Left kidney (tissue), 8 donors: ENCODE measurements at places on chromosomes 1 and 21. TPM values are rescaled to one million over a fixed set of nuclear protein-coding genes. Genes with fewer than 3 reads are reported as not detected.

GRCh38 chr1:243548516-243548915 is 292.7 kb downstream of the SDCCAG8 start:
- DNase-seq, result no peak

The CASZ1 gene
- 18.0 TPM for polyA plus RNA-seq

DNA sequence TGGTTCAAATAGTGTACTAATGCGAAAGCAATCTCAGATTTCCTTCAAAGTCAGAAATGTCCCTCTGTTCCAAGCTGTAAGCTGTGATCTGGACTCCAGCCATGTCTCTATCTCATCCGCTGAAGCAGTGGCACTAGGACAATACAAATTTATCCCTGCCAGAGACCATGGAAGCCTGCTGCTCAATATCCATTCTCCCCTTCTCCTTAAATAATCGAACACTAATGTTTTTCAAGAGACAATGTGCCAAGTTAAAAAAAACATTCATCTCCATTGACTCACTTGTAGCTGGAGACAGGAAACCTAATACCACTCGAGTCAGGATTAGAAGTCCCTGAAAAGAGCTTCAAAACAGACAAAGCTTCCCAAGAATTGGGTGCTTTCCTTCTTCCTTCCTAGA is 38.5 kb upstream of the PGBD5 start:
- DNase-seq, result no peak

DNA sequence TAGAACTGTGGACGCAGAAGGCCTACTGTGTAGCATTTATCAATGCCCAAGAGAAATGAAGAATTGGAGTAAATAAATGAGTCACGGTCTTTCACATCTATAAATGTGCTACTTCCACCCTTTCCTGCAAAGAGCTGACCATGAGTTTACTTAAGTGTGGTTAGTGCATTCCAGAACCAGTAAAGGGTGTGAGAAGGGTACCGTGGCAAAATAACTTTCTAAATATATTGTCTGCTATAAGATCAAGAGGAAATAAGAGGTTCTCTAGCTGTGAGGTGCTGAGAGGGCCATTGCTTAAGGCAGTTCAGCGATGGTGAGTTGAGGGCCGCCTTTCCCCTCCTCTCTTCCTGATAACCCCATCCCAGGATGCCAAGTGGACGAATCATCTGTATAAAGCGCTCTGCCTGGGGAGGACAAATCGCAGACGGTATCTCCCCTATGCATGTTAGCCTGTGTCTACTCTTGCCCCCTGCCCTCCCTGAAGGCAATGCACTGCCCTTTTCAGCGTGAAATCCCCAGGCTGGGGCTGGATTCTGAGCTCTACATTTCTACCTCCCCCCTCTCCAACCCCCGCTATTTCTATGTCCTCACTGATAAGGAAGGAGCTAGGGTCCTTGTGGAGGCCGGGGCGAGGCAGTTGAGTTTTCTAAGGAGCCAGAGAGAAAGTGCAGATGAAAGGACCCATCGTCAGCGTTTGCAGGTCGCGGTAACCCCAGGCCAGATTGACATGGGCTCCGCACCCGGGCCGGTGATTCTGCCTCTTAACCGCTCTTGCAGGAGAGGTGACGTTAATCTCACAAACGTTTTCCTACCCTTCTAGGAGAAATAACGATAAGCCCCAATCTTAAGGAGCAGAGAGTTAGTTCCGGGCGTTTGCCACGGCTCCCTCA is 1.5 kb upstream of the NCAM2 start:
- no peak for DNase-seq

The MEGF6 gene
- 8.6 TPM for polyA plus RNA-seq

- DNase-seq, result no peak
Observed at GRCh38 chr1:224160171-224160682, 22.8 kb upstream of the DEGS1 start.

DNA sequence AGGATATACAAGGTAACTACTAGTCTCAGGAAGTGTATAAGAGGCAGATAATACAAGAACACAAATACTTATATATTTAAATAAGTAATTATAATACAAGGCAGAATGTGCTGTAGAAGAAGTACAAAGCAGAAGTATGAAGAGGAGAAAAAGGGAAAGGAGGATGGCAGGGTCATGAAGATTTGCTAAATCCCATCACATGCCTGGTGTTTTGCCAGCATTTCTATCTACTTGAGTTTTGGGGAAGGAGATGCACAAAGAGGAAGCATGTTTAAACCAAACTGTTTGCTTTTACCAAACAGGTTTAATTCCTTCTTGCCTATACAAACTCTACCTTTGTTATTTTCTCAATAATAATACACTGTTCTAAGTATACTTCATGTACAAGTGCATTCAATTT is 60.9 kb upstream of the PODN start:
- no peak for DNase-seq

DNA sequence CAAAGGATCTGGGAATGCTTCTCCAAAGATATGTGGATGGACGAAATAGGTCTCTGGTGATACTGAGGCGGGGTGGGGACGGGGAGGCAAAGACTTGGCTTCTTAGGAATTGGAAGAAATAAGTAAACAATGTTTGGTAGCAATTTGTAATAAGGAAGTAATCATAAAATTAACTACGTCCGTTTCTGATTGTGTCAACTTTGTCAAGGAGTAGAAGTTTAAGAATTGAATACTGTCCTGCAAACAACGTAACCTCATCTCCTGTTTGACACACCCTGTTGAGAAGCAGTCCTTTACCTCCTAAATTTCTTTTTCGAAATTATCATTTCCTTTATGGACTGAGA is 471 bp downstream of the POLR3C start:
- DNase-seq, result no peak

The CYP4B1 gene
- polyA plus RNA-seq, result 2.2 TPM

- DNase-seq, result no peak
Observed at GRCh38 chr1:61273861-61274260, 191.5 kb downstream of the NFIA start.

GRCh38 chr1:12447849-12448312 is 170.1 kb downstream of the DHRS3 start:
- no peak for DNase-seq

GRCh38 chr1:219385787-219386427 is 212.2 kb downstream of the LYPLAL1 start:
- DNase-seq, result peak; percentile 49

DNA sequence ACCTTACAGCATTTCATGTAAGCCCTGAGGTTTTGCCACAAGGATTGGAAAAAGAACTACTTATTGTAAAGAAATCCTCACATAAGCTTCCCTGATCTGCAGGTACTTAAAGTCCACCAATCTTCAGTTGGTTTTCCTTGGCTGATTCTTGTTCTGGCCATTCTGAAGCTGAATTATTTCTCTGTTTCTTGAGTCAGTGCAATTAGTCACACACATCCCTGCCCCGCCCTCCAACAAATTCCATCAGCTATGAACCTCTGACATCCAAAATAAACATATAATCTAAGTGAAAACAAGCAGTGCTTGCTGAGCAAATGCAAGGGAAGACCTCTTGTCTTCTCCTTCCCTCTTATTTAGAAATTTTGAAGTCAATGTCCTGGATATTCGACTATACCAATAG is 8.2 kb upstream of the FNDC7 start:
- no peak for DNase-seq

DNA sequence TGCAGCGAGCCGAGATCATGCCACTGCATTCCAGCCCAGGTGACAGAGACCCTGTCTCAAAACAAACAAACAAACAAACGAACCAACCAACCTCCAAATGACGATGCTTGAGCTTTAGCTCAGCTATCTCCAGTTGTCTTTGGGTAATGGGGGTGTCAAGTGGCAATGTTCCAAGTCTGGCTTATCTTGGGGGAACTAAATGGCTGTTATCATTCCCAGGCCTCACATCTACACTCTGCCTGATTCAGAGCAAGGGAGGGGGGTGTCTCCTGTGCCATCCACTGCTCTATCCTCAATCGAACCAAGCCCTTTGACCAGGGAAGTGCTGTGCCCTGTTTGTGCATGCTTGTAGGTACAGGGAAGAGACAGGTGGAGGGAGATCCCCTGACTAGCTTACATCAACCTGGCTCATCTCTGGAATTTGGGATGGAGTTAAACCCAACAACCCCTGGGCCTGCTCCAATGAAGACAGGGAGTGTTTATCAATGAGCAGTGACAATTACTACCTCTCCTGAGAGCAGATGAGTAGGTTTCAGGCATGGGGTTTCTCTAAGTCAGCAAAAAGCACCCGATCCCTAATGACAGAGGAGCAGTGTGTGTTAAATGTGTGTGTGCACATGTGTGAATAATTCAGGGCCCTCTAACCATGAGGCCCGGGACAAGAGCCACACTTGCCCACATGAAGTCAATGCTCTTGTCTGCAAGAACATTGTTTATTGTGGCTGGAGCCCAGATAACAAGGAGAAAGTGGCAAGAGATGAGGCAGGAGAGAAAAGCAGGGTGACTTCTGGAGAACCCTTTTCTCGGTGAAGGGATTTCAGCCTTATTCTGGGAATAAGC is 20.3 kb upstream of the IL6R start:
- DNase-seq, result no peak

- DNase-seq, result no peak
Observed at GRCh38 chr21:28459193-28459592, 533.5 kb downstream of the LTN1 start.

The GPATCH4 gene
- 36.9 TPM for polyA plus RNA-seq

The PRKAA2 gene
- polyA plus RNA-seq, result 22.5 TPM

The LAMB3 gene
- polyA plus RNA-seq, result 0.58 TPM

GRCh38 chr1:162381383-162381782 is at the start of gene C1orf226:
C1orf226 (plus strand) TSS chr1:162381728; CDS start chr1:162381902, 174 bp downstream.
- peak; percentile 26 for DNase-seq

DNA sequence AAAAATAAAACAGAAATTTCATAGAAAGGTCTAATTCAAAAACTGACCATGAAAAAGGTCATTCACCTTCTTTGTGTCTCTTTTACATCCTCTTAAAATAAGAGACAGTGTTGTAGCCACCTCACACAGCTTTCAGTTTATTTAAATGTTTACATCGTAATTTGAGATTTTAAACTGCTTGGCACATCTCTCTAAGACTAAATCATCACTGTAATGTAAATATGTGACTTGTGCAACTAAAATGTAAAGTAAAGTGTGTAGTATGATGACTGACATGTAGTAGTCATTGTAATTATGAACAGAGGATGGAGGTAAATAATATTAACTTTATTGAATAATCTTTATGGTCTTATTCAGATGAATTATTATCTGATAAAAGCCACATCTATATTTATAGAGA is 283.9 kb downstream of the KCNT2 start:
- no peak for DNase-seq

The TMEM125 gene
- 15.6 TPM for polyA plus RNA-seq

GRCh38 chr1:1121611-1122077 is 5.8 kb upstream of the C1orf159 start:
- no peak for DNase-seq

The RORC gene
- 0.80 TPM for polyA plus RNA-seq

DNA sequence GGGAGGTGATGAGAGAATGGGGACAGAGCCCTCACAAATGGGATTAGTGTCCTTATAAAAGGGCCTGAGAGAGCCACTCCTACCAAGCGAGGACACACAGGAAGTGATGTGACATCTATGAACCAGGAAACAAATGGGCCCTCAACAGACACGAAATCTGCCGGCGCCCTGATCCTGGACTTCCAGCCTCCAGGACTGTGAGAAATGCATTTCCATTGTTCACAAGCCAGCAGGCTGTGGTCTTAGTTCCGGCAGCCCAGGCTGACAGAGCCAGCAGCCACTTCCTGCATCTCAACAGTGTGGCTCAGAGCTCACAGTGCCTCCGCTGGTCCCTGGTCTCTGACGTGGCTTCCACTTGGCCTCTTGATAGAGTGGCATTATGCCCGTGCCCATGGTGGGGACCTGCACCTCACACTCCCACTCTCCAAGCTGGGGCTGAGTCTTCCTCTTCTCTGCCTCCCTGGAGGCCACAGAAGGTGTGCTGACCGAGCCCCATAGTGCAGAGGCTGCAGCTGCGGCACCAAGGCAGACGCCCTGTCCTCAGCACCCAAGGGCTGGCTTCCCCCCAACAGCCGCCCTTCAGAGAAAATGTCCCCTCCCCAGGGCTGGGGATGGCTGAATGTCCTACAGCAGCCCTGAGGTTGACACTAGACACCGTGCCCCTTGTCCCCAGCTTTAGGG is 44.9 kb downstream of the ACOT7 start:
- no peak for DNase-seq

DNA sequence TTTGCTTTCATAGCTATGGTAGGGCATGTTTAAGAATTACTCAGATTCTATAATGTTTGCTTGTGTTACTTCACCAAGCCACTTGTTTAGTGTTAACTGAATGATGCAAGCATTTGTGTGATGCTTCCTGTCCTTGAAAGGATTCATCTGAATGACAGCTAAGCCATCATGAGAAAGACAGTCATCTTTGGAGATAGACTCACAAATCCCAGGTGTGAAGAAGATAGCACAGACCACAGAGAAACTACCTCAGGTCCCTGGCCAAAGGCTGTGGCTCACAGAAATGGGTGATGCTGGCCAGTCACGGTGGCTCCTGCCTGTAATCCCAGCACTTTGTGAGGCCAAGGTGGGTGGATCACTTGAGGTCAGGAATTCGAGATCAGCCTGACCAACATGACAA is 321.4 kb downstream of the DPYD start:
- DNase-seq, result no peak

- DNase-seq, result no peak
Observed at GRCh38 chr1:209434066-209434465, 149.4 kb upstream of the CAMK1G start.

The SH2D2A gene
- 0.52 TPM for polyA plus RNA-seq

The LORICRIN gene
- not detected for polyA plus RNA-seq

GRCh38 chr1:155003766-155004351 is 1.3 kb downstream of the ZBTB7B start:
- no peak for DNase-seq

GRCh38 chr1:23426828-23427227 is 2.3 kb upstream of the TCEA3 start:
- no peak for DNase-seq

- no peak for DNase-seq
Observed at GRCh38 chr1:172588296-172589291, 55.6 kb downstream of the SUCO start.

The SLC2A5 gene
- 0.88 TPM for polyA plus RNA-seq

The CCDC24 gene
- polyA plus RNA-seq, result 19.5 TPM

DNA sequence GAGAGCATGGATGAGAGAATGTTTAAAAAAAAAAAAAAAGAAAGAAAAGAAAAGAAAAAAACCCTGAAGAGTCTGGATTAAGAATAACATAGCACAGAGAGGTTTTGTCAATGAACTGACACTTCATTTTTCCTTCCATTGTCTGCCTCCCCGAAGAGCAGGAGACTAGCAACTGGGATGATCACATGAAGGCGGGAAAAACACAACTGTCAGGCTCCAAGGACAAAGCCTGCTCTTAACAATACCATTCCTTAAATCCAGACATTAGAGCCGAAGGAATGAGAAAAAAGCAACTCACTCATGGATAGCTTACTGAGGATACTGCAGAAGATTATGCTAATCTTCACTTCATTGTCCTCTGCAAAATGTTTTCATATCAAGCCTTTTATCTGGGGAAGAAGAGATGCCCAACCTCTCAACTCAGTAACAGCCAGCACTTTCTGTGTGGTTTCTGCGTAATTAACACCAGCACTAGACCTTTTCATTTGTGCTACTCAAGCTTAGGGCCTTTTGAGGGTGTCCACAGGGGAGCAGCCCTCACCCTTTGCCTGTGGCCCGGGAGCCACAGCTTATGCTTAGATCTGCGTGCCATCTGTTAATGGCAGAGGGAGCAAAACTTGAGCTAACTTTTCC is 182.3 kb downstream of the BARHL2 start:
- DNase-seq, result no peak
